ENCODE measurements at places on chromosomes 11 and 22. TPM values are rescaled to one million over a fixed set of nuclear protein-coding genes. Genes with fewer than 3 reads are reported as not detected.

- DNase-seq = no peak
These were observed 20.3 kb downstream of the BBOX1 start for GRCh38 chr11:27060816-27061460.

GRCh38 chr11:74630043-74630442 is 37.7 kb downstream of the POLD3 start:
- DNase-seq = no peak

Gene PARVA
- 100 TPM for polyA plus RNA-seq

Gene SMC1B
- polyA plus RNA-seq = 0.23 TPM

DNA sequence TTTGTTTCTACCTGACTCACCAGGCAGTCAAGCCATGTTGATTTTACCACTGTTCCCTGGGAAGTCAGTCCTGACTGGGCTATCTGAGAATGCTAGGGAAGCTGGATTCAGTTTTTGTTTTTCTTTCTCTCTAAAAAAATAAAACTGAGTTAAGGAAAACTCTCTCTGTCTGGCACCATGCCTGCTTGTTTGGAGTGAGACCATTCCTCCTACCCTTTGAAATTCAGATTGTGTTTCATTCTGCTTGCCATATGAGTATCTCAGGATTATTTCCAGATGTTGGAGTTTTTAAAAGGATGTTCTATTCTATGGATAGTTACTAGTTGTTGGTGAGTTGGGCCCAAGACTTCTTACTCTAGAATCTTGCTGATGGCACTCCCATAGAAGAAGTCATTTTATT is 1917.0 kb downstream of the LRRC4C start:
- DNase-seq = no peak

All from left kidney (tissue), 8 donors.